HuH-7.5 (cell line): ENCODE measurements at places on chromosomes 11 and 22.

GRCh38 chr11:103397369-103397768 lies 288.1 kb downstream of the DYNC2H1 start:
- DNase-seq, result no peak

DNA sequence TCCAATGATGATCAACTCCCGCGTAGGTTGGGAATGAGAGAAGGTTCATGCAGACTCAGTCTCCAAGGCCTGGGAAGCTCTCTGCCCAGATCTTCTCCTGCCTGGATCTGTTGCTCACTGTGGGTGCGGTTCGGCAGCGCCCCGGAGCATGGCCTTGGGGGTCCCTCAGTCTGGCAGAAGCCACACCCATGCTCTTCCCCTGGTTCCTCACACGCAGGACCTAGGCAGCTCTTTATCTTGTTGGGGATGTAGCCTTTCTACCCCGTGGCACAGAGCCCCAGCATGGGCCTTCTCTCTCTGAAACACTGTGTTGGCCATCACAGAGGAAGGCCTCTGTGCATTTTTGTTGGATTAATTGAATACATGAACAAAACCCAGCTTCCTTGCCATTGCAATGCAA lies 1461.6 kb downstream of the BRD1 start:
- DNase-seq, result no peak

- DNase-seq, result no peak
Measured at GRCh38 chr22:36315325-36315724, 62.4 kb downstream of the APOL1 start.

- DNase-seq, result no peak
Measured at GRCh38 chr11:77117492-77117891, 10.6 kb upstream of the MYO7A start.

DNA sequence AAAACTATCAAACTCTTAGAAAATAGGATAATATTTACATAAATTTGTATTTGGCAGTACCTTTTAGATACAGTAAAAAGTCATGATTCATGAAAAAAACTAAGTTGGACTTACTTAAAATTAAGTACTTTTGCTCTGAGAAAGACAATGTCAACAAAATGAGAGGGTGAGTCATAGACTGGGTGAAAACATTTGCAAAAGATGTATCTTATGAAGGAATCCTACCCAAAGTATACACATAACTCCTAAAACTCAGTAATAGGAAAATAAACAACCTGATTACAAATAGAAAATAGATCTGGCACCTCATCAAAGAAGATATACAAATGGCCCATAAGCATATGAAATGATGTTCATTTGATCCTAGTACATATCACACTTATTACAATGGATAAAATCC lies 1154.6 kb downstream of the JRKL start:
- DNase-seq, result no peak
